T-cell (primary cell): ENCODE measurements at places on chromosomes 11 and 22.

- no peak for DNase-seq
Observed at GRCh38 chr22:33986167-33986771, 66.0 kb upstream of the LARGE1 start.

- no peak for DNase-seq
Observed at GRCh38 chr22:32720924-32721323, 80.6 kb upstream of the TIMP3 start.

- DNase-seq: no peak
Observed at GRCh38 chr11:45609902-45610301, 55.5 kb downstream of the CHST1 start.

GRCh38 chr11:94649254-94649653 is 82.1 kb downstream of the PIWIL4 start:
- no peak for DNase-seq

GRCh38 chr11:64865286-64866172 is 12.9 kb downstream of the EHD1 start:
- DNase-seq: no peak

DNA sequence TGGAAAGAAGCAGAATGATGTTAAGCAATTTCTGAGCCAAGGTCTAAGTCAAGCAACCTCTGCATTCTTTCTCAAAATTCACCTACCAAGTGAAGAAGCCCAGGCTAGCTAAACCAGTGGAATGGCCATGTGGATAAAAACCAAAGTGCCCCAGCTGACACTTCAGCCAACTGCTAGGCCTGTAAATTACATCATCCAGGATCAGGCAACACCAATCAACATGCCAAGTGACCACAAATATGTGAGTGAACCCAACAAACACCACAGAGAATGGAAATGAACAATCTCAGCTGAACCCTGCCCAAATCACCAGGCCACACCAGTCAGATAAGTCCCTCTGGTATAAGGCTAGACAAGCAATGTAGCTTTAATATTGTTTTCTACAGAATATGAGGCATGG is 25.1 kb upstream of the FJX1 start:
- DNase-seq: no peak

DNA sequence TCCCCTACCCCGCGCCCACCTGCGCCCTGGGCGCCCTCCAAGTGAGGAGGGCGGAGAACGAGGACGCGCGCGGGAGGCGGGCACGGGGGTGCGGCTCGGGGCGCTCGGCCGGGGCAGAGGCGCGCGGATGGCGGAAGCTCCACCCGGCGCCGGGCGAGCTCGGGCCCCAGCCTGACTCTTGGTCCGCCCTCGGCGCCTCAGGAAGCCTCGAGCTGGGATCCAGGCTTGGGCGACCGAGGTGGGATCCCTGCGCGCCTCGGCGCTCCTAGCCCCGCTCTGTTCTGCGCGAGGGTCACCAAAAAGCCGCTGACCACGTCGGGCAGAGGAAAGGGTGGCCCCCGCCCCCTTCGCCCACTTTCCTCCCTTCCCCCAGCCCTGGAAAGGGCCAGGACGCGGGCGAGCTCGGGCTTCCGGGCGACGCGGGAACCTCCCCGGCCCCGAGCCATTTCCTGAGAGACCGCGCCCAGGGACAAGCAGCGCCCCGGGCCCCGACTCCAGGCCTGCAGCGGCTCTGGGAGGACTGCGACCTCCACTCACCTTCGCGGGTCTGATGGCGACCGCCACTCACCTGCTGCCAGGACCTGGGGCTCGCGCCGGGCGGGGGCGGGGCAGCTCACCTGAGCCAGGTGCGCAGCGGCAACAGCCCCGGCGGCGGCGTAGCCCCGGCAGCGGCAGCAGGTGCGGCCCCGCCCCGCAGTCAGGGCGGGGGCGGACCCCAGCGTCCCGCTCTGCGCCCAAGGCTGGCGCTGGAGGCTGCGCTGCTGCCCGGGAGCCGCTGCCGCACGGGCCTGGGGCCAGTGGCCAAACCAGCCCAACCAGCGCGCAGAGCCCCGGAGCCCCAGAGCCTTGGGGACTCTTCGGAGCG is 2.2 kb upstream of the SIGIRR start:
- no peak for DNase-seq

GRCh38 chr11:121311373-121311772 is 18.8 kb downstream of the SC5D start:
- DNase-seq: no peak

- DNase-seq: no peak
Observed at GRCh38 chr11:1461826-1462697, 24.5 kb downstream of the MOB2 start.

GRCh38 chr11:131503017-131503416 is 132.6 kb downstream of the NTM start:
- no peak for DNase-seq

GRCh38 chr11:35078470-35078735 is 60.6 kb upstream of the CD44 start:
- no peak for DNase-seq

DNA sequence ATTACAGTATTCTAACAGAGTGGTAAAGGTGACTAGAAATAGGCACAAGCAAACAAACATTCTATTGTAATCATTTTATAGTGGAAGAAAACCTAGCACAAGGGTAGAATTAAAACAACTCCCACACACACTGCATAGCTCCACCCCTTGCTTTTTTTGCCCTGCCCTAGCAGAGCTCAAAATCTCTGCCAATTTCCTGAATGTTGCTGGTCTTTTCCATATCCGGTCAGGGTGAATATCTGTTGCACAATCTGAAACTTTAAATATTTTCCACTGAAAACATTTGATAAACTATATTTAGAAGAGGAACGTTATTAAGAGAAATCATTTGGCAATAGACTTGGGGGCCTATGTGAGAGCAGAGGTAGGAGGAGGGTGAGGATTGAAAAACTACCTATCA is 2.7 kb downstream of the SPA17 start:
- DNase-seq: no peak

DNA sequence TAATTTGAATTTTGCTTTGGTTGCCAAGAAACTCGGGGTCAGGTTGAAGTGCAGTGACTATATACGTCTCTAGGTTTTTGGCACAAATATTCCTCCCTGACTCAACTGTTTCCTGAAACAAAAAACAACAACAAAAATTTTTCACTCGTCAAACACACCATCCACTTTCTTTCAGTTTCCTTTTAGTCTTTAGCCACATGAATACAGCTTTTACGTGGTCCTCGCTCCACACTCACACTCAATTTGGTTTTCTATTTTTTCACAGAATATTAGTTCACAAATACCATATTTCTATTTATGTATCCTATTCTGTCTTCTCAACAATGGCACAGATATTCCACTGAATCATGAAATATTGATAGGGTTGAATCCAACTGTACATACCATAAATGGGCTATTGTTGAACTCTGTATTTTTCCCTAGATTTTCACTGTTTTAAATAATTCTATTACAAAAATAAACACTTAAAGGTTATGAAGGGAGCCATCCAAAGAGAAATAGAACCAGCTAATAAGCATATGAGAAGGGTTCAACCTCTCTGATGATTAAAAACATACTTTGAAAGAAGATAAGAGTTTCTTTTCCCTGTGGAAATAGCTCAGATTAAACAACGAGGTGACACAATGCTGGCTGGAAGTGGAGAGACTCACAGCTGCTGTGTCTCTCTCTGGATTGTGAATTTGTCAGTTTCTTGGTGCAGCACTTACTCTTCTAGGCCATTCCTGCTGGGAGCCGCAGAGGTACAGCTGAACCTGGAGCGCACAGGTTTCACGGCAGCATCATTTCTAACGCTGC is 5.1 kb upstream of the FBLN1 start:
- no peak for DNase-seq

DNA sequence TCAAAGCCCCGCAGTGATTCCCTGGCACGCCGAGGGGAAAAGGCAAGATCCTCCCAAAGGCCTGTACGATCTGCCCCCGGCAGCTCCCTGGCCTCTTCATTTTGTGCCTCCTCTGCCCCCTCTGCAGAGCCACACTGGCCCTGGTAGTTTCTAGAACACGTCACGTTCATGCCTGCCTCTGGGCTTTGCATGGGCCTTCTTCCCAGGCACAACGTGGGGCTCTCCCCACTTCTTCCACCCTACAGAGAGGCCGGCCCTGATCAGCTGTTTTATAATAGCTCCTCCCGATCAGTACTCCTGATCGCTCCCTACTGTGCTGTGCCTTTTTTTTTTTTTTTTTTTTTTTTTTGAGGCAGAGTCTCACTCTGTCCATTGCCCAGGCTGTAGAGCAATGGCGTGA is 78.4 kb downstream of the PTPRJ start:
- DNase-seq: no peak

DNA sequence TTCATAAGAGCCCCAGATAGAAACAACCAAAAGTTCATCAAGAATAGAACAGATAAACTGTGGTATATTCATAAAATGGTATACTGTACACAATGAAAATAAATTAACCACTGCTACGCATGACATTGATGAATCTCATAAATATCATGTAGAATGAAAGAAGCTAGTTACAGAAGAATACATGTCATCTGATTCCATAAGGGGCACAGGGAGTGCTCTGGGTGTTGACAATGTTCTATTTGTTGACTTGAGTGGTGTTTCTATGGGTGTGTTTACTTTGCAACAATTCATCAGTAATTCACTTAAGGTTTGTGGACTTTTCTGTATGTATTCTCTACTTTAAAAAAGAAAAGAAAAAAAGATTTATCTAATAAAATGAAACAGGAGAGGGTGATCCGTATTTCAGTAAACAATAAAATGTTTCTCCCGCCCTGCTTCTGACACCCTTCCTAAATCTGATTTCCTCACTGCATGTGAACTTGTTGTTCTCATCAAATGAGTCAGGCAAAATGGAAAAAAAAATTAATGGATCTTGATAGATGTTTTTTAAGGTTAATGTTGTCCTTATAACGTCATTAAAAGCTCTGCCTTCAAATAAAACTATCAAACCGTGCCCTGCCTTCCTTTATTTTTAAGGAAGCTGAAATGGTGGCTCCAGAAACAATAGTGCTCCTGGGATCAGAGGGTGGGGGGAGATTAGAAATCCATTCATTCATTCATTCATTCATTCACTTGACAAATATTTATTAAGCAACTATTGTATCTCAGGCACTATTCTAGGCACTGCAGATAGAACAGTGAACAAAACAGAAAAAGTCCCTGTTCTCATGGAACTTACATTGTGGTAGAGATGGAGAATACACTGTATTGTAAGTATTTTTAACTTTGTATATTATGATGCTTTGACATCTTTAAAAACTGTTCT is 77.2 kb upstream of the CD44 start:
- no peak for DNase-seq

DNA sequence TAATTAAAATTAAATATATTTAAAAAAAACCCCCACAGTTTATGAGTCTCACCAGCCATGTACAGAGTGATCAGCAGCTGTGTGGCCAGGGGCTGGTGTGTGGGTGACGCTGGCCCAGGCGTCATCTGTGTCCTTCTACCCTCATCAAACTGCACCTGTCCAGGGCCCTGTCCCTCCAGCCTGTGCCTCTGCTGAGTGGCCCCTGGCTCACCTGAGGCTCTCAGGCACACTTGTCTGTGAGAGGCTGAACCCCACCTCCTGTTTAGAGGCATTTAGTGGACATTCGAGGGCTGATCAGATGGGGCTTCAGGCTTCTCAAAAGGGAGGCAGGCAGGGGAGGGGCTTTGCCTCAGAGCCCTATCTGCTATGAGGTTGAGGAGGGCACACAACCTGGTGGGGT is 29.9 kb upstream of the SMIM38 start:
- DNase-seq: no peak
